Lung (tissue), 17 donors: ENCODE measurements at places on chromosomes 5 and 9.

DNA sequence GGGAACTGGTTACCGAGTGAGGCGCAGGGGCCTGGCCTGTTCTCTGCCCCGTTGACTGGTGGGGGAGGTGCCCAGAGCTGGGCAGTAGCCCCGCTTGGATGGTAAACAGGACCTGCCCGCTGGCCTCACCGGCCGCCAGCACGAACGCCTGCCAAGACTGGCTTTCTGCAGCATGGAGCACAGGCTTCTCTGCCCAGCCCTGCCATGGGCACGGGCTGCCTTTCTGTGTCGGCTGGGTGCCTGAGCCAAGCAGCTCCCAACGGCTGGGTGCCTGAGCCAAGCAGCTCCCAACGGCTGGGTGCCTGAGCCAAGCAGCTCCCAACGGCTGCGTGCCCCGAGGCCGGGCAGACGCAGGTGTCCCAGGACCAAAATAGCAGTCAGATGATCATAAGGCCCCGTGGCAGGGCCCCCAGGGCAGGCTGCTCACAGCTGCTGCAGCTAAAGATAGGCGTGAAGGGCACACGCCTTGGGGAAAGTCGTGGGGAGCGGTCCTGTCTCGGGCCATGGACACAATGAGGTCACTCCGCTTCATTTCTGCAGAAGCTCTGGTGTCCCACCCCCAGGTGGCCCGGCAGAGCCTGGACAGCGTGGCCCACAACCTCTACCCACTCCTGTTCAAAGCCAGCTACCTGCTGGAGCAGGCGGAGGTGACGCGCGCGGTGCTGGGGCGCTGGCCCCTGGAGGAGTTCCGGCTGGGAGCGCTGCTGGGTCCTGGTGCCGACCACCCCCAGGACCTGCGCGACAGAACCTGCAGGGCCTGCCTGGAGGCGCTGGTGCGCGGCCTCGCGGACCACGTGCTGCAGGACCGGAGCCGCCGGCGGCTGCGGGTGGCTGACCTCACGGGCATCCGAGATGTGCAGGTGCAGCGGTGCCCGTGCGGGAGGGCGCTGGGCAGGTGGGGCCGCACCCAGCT lies at the start of gene LRRC14B:
Gene LRRC14B (plus strand): TSS at position 460 of the 913 bp plus-strand sequence. CDS start 44 bp downstream, at position 504.
- DNase-seq: peak; percentile 30

- peak; percentile 39 for DNase-seq
These were observed 49.1 kb upstream of the EXOC3 start for GRCh38 chr5:393846-394275.

GRCh38 chr5:180468732-180469585 lies 25.2 kb upstream of the CNOT6 start:
- DNase-seq: no peak

DNA sequence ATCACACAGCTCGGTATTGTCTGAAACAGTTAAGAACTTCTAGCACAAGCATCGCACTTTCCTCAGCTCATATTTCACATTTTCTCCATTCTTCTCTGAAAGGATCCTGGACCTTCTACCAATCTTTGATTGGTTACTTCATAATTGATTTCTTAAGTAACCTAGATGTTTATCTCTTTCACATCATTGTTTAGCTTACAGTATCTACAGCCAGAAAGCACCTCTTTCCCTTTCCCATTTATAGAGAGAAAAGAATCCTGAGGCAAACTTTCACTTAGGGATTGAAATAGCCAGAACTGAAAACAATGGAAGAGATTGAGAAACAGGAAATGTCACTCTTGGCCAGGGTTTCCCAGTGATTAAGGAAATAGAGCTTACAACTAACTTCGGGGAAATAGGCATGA lies 2.5 kb downstream of the IL33 start:
- DNase-seq: peak; percentile 84

DNA sequence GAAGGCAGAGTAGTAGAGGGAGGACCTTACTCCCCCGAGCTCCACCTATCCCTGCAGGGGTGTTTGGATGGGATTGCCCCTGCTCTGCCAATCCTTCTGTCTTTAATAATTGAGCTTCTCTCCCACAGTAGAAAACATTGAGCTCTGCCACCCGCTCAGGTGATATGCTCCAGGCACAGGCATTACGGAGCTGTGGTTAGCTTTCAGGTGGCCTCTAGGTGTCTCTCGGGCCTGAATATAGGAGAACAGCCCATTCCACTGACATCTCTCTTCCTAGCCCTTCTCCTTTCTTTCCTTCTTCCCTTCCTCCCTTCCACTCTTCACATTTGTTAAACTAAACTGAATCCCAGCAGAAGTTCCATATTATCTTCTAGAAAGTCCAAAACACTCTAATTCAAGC lies 203.4 kb downstream of the SYK start:
- no peak for DNase-seq

- DNase-seq: no peak
These were observed 31.6 kb downstream of the PROP1 start for GRCh38 chr5:177964471-177964870.

DNA sequence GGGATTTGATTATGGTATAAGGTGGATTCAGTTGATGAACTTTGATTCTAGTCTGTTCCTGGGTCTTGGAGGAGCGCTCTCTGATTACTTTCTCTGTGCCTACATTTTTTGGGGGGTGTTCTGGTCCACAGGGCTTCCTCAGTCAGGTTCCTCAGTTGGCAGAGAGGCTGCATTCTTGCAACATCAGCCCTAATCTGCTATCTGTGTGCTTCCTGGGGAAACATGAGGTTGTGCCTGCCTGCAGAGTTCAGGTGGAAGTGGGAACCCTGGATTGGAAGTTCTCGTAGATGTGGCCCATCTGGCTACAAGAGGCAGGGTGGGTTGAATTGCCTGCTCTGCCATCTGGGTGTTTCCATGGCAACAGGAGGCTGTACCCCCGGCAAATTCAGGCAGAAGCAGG lies 24.5 kb downstream of the POLK start:
- no peak for DNase-seq

DNA sequence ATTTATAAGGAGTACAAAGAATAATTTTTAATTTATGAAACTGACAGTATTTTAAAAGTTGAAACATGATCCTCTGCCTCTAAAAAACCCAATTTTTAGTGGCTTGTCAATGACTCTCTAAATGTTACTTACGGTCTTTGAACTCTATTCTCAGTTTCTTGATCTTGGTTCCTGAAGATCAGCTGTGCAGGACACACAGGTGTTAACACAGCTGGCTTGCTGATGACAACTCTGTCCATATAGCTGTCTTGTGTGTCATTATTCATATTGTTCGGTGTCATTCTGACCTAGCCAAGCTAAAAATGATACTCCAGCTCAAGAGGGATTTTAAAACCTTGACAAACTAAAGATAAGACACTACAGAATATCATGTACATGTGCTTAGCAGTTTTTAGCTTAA lies 314.5 kb downstream of the CCDC171 start:
- DNase-seq: no peak

DNA sequence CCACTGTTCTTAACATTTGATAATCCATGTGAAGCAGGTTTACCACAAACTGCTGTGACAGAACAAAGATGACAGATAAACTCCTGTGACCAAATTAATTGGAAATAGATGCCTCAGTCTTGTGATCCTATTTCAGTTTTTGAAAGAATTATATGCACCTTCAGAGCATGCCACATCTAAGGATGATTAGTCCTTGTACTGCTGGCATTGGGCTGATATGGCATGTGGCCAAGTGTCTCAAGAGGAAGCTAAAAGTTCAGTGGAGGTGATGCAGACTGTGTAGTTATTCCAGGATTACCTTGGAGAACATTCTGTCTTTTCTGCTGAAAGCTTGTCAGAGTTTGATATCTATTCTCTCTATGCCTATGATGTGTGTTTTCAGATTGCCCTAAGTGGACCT lies 314.4 kb upstream of the EFNA5 start:
- DNase-seq: peak; percentile 25

DNA sequence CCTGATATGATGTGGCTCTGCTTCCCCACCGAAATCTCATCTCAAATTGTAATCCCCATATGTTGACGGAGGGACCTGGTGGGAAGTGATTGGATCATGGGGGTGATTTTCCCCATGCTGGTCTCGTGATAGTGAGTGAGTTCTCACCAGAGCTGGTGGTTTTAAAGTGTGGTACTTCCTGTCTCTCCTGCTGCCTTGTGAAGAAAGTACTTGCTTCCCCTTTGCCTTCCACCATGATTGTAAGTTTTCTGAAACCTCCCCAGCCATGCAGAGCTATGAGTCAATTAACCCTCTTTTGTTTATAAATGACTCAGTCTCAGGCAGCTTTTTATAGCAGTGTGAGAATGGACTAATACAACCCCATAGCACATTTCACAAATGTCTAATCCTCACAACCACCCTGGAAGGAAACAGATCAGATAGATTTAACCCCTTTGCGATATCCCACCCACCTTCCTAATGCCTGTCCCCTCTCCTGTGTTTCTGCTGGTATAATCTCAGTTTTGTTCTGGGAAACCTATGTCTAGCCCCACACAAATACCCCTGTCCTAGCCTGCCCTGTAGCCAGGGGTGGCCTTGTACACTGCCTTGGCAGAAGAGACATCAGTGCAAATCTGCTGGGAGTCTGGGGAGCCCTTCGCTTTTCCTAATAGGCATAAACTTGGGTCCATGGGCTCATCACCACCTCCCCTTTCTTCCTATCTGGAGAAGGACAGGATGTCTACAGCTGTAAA lies 157.0 kb upstream of the RAI14 start:
- peak; percentile 50 for DNase-seq

DNA sequence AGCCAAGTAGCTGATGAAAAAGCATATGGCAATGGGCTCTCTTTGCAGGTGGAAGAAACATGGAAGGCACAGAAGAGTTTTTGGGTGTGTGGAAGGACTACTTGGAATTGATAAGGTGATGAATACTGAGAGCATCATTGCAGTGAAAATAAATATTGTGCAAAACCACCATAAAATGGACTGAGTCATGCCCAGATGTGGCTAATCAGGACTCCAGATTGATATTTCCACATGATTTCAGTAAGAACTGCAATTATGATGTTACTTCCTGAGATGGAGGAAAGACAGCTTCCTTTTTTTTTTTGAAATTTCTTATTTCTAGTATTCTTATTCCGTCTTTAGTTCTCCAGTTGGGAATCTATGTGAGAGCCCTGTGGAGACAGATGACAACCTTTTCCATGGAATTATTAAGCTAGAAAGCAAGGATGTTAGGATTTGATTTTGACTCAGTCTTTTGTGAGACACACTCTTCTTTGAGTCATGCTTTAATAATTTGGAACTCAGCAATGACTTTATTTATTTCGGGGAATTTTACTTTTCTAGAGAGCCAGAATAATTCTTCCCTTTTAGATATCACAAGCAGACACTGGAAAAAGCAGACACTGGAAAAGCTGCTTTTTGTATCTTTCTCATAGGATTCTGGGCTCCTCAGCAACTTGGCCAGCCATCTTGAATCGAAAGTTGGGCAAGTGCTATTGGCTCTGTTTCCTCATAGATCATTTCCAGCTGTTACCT lies 94.2 kb upstream of the VCAN start:
- no peak for DNase-seq

DNA sequence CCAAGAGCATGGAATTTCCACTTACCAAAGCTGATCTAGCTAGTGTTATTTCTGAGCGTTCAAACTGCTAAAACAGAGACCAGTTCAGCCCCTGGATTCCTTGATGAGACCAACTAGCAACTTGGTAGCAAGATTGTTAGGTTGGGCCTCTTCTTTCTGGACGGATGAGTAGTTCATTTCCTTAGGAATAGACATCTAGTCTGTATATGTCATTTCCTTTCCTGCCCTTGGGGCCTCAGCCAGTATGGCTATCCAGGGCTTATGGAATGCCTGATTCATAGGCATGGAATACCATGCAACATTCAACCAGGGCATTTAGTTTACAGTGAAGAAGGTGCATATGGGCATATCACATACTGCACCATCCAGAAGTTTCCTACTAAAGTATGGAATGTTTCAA lies 14.5 kb upstream of the LPAR1 start:
- DNase-seq: no peak

DNA sequence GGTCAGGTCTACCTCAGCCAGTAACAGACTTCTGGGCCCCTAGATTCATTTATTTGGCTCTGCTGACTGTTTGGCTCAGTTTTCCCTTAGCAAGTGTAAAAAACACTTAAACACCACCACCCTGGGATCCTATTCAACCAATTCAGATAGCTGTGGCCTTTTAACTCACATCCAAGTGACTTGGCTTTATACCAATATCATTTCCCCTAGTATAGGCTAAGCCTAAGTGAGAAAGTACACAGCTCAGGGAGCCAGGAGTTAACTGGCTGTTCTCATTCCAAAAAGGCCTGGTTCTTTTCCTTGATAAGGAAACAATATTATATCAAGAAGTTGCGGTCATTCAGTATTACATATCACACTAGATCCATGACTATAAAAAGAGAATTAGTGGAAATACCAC lies 163.5 kb downstream of the ARL15 start:
- peak; percentile 23 for DNase-seq
